Erythroblast (primary cell): ENCODE measurements at places on chromosomes 5 and 9.
A peak's percentile ranks its signal among the peaks of the same experiment; 100 is the strongest.

DNA sequence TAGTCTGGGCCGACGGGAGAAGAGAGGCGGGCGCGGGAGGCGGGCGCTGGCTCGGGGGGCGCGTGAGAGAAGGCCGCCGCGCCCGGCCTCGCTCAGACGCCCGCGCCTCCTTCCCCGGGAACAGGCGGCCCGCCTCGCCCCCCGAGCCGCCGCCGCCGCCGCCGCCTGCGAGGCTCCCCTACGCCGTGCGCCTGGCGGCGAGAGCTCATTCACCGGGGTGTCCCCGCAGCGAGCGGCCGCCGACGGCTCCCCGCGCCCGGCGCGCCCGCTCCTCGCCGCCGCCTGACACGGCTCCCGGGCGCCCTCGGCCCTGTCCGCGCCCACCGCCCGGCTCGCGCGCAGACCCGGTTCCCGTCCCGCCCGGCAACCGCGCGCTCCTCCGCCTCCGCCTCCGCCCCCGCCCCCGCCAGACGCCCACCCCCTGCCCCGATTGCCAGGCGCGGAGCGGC lies at the start of gene GNAQ:
Gene GNAQ (minus strand): TSS at position 368 of the 449 bp plus-strand sequence. CDS start 576 bp downstream, outside the sequence.
- peak; percentile 76 for DNase-seq

- DNase-seq: no peak
Measured at GRCh38 chr5:60366489-60366888, 333.5 kb downstream of the DEPDC1B start.

- DNase-seq: no peak
Measured at GRCh38 chr9:78278177-78278777, 18.6 kb upstream of the PSAT1 start.

GRCh38 chr5:106277540-106278096 lies 1393.1 kb downstream of the EFNA5 start:
- no peak for DNase-seq

DNA sequence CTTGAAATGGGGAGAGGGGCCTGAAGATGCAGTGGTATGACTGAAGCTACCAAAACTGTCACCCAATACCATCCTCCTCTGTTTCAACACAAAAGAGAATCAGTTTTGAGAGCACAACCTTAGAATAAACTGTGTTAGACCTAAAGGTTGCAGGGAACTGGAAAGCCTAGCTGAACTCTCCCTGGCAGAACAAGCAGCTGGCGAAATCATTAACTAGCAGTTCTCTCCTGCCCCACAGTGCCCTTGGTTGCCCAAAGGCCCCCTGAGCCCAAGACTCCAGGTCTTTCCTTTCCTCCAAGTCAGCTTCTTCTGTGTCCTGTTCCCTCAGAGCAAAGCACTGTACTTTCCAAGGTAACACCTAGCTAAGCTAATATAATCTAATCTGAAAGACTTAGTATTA lies 135.4 kb upstream of the SLC30A5 start:
- DNase-seq: no peak

DNA sequence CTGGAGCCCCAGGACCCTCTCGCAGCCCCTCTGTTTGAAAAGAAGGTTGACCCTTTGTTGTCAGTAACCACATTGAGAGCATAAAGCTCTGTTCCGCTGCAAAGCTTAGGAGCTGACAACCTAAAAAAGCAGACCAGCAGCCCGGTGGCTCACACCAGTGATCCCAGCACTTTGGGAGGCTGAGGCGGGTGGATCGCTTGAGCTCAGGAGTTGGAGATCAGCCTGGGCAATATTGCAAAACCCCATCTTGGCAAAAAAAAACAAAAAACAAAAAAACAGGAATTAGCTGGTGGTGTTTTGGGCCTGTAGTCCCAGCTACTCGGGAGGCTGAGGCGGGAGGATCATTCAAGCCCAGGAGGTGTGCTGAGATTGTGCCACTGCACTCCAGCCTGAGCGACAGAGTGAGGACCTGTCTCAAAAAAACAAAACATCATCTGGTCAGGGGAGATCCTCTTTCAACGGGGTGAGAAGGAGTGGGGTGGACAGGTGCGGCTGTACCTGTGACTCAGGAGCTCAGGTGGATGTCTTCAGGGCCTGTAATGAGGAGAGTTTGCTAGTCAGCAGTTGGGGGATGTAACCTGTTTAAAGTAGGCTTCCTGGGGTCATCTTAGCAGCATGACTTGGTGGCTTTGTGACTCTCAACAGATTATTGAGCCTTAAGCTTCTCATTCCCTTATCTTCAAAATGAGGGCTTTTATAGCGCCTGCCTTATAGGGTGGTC lies 694 bp upstream of the REEP2 start:
- DNase-seq: no peak

- no peak for DNase-seq
Measured at GRCh38 chr5:66582499-66583165, 13.6 kb upstream of the MAST4 start.

DNA sequence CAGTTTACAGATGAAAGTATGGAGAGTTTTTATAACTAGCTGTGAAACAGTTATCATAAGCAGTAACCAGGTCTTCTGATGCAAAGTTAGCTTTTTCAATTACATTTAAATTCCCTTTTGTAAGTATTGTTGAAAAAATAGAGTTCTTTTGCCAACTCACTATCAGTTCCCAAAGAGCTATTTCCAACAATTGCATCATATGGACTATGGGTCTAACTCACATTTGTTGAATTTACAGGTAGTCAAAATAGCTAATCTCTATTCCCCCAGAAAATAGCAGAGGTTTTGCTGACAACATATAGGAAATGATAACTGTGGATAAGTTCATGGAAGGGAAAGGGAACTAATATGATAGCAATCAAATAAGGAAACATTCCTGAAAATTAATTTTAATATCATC lies 1.4 kb downstream of the SPINK1 start:
- DNase-seq: peak; percentile 39
